Activated T-cell treated with anti-CD3 and anti-CD28 coated beads, Interleukin-2, amount 50 U/mL, for 24 hours (primary cell): ENCODE measurements at places on chromosomes 1 and 21.

GRCh38 chr1:29094433-29094832 lies 29.3 kb downstream of the TMEM200B start:
- no peak for DNase-seq

- DNase-seq: no peak
Measured at GRCh38 chr1:8629241-8630091, 188.0 kb downstream of the RERE start.

DNA sequence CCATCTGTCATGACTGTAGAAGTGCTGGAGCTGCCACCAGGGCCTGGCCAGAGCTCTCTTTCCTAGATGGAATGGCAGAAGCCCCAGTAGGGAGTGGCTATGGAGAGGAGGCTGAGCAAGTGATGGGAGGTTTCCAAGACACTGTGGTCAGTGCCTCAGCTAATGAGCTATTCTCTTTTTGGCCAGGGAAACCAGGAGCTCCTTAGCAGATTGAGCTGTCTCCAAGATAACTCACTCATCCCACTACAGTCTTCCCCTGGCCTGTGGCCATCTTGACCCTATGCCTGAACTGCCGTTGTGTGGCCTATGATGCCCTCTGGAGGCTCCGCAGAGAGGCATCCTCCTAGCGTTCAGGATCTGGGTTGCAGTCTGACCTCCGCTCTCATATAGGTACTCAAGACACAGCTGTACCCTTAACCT lies 60.5 kb downstream of the ERI3 start:
- DNase-seq: no peak

- no peak for DNase-seq
Measured at GRCh38 chr1:195934817-195935553, 673.3 kb downstream of the KCNT2 start.

DNA sequence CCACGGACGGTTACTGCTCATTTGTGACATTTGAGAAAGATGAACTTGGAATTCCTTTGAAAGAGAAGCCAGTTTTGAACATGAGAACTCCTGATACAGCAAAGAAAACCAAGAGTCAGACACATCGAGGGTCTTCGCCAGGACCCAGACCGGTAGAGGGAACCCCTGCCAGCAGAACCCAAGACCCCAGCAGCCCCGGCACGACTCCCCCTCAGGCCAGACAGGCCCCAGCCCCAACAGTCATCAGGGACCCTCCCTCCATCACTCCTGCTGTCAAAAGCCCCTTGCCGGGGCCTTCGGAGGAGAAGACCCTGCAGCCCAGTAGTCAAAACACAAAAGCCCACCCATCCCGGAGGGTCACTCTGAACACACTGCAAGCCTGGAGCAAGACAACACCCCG lies 27.7 kb downstream of the CHAF1B start:
- DNase-seq: no peak
